ENCODE measurements at places on chromosomes 11 and 22.

- DNase-seq = no peak
These were observed 784.9 kb upstream of the LUZP2 start for GRCh38 chr11:23711981-23712380.

DNA sequence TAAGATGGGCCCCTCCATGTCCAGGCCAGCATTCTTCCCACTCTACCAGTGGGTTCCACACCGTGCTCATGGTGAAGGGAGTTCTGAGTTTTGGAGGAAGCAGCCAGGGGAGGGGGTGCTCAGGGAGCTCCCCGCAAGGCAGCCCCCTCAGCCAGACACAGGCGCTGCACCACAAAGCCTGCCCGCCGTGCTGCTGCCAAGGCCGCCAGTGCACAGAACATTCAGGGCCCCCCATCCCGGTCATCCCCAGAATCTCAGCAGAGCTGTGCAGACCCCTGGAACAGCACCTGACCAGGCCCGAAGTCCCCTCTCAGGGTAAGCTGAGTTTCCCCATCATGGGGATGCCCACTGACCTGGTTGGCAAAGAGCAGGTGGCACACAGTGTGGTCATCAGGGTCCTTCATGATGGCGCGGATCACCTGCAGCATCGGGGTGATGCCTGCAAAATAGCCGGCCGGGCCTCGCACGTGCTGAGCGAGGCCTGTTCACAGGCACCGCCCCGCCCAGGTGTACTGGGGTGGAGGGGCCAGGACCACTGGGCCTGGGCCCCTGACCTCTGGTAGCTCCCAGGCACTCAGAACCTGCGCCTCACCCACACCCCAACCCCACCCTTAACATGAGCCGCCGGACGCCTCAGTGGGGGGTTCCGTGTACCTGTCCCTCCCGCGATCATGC is 12.4 kb upstream of the POLDIP3 start:
- no peak for DNase-seq

DNA sequence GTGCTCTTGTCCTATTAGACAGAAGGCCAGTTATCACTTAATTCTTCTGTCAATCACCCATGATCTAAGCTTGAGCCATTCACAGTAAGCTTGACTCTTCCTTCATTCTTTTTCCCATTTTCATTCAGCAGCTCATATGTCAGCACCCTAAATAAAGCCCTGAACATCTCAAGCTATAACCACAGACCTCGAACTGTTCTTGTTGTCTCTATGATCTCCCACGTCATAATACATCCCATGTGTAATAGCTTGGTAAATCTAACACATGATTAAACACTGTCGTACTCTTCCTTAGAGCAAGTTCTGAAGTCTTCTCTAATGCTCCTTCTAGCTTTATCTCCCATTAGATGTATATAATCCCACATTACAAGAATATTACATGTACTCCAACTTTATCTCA is 14.4 kb downstream of the MUC15 start:
- DNase-seq = no peak

- DNase-seq = no peak
These were observed 377.9 kb downstream of the DYNC2H1 start for GRCh38 chr11:103487113-103487512.

DNA sequence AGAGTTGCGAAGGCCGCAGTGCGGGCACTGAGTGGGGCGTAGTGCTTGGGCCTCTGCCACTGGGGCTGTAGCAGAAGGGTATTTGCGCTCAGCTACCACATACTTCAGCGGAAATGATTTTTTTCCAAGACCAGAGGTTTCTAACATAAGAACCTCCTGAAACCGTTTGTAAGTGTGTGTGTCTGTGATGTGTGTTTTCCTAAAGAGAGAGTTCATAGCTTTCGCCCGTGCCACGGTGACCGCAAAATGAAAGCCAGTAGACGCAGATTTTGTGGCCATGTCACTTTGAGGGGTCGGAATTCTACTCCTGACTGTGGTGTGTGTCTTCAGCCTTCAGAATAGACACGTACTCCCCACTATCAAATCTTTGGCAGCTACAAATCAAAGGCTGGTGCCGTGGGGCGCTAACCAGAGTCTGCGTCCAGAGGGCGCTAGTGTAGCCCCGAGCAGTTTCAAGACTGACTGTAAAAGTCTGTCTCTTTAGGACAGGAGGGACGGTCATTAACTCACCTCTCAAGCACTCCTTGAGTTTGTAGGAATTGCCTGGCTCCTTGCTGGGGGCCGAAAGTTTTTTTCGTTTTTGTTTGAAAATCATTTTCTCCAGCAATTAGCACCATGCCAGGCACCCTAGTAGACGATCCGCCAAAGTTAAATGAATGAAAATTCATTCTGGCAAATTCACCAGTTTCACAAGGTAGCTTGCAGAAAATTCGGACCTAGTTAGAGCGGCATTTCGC is 2.5 kb upstream of the CALCA start:
- no peak for DNase-seq

DNA sequence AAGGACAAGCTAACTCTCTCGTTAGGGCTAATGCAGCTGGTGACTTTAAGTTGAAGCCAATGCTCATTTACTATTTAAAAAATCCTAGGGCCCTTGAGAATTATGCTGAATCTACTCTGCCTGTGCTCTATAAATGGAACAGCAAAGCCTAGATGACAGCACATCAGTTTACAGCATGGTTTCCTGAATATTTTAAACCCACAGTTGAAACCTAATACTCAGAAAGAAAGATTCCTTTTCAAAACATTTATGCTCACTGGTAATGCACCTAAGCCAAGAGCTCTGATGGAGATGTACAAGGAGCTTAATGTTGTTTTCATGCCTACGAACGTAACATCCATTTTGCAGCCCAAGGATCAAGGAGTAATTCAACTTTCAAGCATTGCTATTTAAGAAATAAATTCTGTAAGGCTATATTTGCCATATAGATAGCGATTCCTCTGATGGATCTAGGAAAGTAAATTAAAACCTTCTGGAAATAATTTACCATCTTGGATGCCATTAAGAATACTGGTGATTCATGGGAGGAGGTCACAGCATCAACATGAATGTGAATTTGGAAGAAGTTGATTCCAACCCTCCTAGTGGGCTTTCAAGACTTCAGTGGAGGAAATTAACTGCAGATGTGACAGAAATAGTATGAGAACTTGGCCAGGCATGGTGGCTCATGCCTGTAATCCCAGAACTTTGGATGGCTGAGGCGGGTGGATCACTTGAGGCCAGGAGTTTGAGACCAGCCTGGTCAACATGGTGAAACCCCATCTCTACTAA is 14.5 kb downstream of the XNDC1N start:
- no peak for DNase-seq

DNA sequence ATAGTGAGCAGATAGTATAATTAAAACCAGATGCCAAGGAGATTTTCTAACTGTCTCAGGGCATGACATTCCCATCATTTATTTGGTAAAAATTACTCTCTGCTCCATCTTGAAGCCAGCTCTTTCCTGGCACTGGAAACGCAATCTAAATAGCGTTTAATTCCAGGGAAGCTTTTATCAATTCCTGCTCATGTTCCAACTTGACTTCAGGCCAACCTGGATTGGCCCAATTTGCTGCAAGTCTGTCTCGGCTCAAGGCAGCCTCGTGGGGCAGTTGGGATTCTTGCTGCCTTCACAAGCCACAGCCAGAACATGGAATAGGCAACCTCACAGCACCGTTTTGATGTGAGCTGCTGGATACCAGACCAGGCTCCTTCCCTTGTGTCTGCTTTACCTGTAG is 1255.9 kb downstream of the TBC1D22A start:
- DNase-seq = no peak

- DNase-seq = no peak
These were observed 11.7 kb downstream of the FJX1 start for GRCh38 chr11:35629914-35630313.

GRCh38 chr11:73750228-73750627 is 10.6 kb downstream of the RAB6A start:
- no peak for DNase-seq

GRCh38 chr11:71542879-71543777 is 5.1 kb upstream of the KRTAP5-9 start:
- no peak for DNase-seq

DNA sequence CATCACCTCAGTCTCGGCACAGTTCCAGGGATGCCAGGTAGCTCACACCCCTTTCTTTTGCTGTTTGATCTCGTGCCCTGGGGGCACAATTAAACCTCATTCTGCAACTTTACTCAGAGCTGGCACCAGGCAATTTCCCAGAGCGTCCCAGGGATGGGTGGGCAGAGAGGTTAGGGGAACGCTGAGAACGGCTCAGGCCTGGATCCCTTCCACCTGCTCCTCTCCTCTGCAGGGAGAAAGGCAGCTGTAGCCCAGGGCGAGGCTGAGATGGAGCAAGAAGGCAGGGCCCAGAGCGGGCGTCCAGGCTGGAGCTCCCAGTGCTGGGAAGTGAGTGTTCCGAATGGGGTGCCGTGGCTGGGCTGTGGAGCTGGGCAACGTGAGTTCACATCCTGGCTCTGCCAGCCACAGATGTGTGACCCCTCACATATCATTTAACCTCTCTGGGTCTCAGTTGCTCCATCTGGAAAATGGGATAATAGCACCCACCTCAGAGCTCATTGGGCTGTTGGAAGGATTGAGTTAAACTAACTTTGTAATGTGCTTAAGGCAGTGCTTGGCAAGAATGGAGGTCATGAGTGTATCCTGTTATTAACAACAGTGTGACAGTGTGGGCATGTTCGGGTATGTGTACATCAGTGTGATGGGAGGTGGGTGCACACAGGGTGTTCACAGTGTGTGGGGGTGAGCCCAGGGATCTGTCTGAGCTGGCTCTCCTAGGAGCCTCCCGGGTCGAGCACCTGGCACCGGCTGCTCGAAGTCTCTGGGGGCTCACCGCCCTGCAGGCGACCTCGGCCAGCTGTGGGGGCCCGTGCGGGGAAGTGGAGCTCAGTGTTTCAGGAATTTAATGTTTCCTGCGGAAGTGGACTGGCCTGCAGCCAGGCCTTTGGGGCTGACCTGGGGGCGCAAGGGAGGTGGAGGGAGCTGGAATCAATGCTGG is 15.5 kb downstream of the OTUB1 start:
- DNase-seq = no peak

Measured in GM12891 (cell line).